ENCODE measurements at places on chromosomes 2 and 18.

DNA sequence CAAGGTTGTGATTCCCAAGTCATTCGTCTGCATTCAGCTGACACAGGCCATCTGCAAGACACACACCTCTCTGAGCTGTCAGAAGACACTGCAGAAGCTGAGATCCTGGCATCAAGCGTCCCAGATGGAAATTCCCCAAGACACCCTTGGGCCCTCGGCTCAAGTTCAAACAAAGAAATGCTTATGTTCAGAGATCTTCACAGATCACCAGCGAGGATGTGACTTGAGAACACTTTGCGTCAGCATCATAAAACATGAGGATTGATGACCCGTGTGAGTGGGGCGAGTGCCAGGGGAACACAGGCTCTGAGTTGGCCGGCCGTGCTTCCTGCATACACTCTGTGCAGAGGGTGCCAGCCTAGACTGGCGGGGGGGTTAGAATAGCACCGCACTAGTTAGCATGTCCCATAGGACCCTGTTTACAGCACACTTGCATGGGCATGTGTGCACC lies 36.8 kb downstream of the KCNIP3 start:
- DNase-seq: no peak

DNA sequence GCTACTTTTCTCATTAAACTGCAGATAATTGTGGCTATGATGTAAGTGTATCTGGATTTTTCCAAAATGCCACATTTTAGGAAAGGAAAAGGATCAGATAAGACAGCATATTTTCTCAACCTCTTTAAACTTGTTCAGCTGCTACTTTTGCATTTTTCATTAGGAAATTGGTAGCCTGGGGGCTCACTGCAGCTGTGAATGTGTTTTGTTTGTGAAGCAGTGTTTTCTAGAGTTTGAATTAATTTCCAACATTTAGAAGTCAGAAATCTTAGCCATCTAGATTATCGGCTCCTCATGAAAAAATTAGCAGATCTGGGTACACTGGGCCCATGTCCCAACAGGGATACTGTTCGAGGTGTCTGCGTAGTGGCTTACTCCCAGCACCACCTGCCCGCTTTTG lies 56.3 kb upstream of the ZDBF2 start:
- DNase-seq: no peak

DNA sequence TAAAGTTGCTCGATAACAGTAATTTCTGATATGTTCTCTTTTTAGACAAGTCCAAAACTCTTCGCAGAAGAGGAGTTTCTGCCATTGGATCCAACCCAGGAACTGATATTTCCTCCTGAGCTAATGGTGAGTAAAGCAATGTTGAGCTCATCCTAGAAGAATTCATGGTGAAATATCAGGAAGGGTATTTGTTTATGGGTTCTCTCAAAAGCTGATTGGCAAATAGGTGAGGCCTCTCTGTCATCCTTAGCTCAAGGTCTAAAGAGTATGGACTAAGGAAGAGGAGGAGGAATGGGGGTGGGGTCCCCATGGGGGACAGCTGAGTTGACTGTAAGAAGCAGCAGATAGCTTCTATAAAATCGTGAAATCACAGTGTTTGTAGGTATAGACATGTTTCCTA lies 18.2 kb downstream of the AOX1 start:
- no peak for DNase-seq

GRCh38 chr2:119407430-119408220 lies 24.0 kb upstream of the TMEM37 start:
- DNase-seq: peak; percentile 33

DNA sequence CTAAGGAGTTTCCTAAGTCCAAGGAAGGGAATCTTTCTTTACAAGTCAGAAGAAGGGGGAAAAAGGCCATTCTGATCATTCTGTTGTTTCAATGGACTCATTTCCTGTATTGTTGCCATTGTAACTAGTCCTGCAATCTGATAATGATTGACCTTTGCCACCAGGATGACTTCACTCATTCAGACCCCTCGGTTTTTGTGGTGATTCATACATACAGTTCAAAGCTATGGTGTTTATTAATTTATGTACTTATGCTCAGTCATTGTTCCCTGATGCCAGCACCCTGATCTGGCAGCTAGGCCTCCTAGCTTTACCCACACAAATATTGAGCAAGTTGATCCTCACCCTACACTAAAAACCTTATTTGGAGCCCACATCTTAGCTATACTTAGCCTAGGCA lies 57.6 kb upstream of the ZNF519 start:
- DNase-seq: no peak

- DNase-seq: no peak
Observed at GRCh38 chr2:174493549-174494331, 6.9 kb upstream of the GPR155 start.

GRCh38 chr2:86519349-86519748 lies 43.9 kb downstream of the CHMP3 start:
- no peak for DNase-seq

GRCh38 chr2:241802421-241803318 lies 6.3 kb upstream of the NEU4 start:
- no peak for DNase-seq

- DNase-seq: no peak
Observed at GRCh38 chr2:74079522-74080341, 68.0 kb downstream of the BOLA3 start.

All from NCI-H774 (cell line).